ENCODE measurements at places on chromosomes 3 and 15.

- no peak for DNase-seq
These were observed 1.3 kb upstream of the ZXDC start for GRCh38 chr3:126477061-126477380.

DNA sequence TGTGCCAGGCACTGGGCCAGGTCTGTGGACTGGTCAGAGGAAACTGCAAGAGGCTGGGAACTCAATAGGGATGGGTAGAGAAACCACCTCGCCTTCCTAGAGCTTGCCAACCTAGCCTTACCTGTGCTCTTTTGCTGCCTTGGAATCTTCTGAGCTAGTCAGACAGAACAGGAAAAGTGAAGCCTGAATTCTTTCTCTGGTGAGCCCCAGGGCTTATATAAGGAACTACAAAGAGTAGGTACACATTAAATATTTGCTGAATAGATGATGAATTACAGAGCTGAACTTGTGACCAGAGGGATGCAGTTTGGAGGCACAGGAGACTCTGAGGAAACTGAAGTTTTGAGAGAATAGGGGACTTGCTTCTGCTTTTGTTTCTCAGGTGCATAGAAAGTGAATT, 15.6 kb upstream of the FBXW12 start:
- no peak for DNase-seq

DNA sequence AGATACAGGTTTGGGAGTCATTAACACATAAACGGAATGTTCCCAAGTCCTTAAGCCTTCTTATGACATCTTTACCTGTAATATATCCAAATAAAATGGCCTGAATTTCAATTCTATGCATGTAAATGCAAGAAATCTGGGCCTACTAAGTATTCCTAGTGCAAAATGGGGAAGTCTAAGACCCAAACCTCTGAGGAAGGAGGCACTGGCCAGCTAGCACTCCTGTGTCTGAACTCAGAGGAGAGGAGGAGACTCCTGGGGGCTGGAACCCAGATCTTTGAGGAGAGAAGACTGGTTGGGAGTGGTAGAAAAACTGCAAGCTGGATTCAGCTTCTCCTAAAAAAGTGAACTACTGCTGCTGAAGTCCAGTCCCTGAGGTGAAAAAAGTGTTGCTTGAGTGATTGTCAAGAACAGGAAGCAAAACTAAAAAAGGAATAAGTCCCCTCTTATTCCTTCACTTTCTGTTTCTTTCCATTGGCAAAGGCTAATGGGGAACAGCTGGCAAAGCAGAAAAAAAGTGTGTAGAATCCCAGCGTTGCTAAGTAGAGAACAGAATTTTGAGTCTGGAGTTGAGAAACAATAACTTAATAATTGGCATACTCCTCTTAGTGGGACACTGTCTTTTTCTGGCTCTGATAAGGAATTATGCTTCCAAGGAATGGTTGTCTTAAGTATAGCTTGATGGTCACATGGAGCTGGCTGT, 54.8 kb upstream of the ATP2C1 start:
- no peak for DNase-seq

DNA sequence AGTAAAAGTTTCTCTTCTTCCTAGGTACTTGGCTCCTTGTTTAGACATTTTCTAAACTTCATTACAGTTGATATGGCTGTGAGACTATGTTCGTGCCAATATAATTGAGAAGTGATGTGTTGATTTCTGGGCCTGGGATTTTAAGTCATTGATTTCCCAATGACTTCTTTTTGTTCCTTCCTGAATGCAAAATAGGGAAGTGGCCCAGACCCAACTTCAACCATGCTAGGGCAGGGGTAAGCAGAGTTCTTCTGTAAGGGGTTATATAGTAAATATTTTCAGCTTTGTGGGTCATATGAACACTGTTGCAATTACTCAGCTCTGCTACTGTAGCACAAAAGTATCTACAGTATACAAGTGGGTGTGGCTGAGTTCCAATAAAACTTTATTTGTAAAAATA, 320.1 kb upstream of the WNT5A start:
- DNase-seq: no peak

DNA sequence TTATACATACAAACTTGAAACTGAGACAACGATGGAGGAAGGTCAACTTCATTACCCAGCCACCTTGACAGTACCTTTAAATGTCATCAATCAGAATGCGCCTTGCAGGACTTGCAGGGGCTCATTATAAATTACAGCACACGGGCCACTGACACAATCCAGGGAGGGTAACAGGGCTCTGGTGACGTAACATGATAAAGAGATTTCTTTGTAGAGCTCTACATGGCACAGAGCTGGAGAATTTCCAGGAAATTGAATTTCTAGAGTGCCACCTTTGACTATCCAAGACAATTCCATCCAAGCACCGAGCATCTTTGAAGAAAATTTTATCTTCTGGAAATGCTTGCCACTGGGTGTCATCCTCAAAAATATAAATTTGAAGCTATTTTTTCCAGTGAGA, 486.0 kb downstream of the FOXP1 start:
- no peak for DNase-seq

GRCh38 chr15:100930306-100930848, 11.2 kb downstream of the LRRK1 start:
- no peak for DNase-seq

- no peak for DNase-seq
These were observed 46.3 kb upstream of the C2CD4B start for GRCh38 chr15:62211348-62211747.

GRCh38 chr15:70829371-70830166, 24.4 kb downstream of the LARP6 start:
- no peak for DNase-seq

- no peak for DNase-seq
These were observed 23.5 kb downstream of the LIMD1 start for GRCh38 chr3:45618081-45618509.

DNA sequence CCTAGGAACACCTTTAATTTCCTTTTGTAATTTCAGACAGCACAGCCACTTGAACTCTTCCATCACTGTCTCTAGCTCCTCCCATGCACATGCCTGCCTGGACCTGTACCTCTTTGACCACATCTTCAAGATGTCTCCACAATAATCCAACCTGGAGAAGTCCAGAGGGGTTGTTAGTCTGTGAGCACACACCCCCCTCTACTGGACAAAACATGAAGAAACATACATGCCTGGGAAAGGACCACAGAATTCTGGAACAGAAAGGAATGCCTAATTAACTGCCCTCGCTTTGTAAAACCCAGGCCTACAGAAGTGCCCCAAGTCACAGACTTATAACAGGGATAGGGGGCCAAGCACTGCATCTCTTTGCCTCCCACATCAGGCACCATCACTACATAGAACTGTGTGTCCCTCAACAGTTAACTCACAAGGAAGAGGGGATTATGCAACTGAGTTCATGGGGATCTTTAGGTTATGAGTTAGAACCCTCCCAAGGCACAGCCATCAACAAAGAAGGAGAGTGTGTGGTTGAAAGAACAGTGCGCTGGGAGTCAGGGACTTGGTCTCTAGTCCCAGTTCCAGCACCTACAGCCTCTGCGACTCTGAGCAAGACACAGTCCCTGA, 61.7 kb downstream of the FMN1 start:
- no peak for DNase-seq

DNA sequence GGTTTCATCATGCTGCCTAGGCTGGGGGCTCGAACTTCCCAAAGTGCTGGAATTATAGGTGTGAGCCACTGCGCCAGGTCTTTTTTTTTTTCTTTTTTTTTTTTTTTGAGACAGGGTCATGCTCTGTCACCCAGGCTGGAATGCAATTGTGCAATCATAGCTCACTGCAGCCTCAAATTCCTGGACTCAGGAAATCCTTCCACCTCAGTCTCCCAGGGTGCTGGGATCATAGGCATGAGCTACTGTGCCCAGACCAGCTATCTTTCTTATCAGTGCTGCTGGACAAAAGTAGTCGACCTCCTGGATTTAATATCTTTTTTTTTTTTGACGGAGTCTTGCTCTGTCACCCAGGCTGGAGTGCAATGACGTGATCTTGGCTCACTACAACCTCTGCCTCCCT, 60.8 kb downstream of the TFDP2 start:
- no peak for DNase-seq

- no peak for DNase-seq
These were observed 2.0 kb upstream of the MCF2L2 start for GRCh38 chr3:183430325-183430957.

GRCh38 chr15:77974098-77974414, 103.5 kb downstream of the TBC1D2B start:
- no peak for DNase-seq

- no peak for DNase-seq
These were observed 48.0 kb upstream of the KLF13 start for GRCh38 chr15:31278544-31279220.

Measured in stimulated activated naive B cell treated with anti-CD40 and anti-IgM and Interleukin-4, amounts not matched to agents 10 μg/mL and 1 μg/mL and 100 μg/mL, for 72 hours (primary cell).